ENCODE measurements at places on chromosomes 5 and 9. TPM values are rescaled to one million over a fixed set of nuclear protein-coding genes. Genes with fewer than 3 reads are reported as not detected.

Gene AGXT2
- not detected for total RNA-seq

Gene PCDHB9
- not detected for total RNA-seq

Gene ANKRD31
- 0.06 TPM for total RNA-seq

Gene TICAM2
- total RNA-seq: 1.3 TPM

Gene ZNF608
- total RNA-seq: 0.66 TPM

Gene LRRC26
- total RNA-seq: 1.6 TPM

Gene SOX30
- total RNA-seq: not detected

Gene C9orf153
- 0.14 TPM for total RNA-seq

Gene CLIC3
- total RNA-seq: 3.7 TPM

Gene CAVIN4
- 0.38 TPM for total RNA-seq

Gene SLC34A3
- total RNA-seq: not detected

Gene SV2C
- total RNA-seq: 0.02 TPM

Data from A549 treated with ZK216348 at 1 μM for 4 hours (cell line).